ENCODE measurements at places on chromosomes 1 and 21.

DNA sequence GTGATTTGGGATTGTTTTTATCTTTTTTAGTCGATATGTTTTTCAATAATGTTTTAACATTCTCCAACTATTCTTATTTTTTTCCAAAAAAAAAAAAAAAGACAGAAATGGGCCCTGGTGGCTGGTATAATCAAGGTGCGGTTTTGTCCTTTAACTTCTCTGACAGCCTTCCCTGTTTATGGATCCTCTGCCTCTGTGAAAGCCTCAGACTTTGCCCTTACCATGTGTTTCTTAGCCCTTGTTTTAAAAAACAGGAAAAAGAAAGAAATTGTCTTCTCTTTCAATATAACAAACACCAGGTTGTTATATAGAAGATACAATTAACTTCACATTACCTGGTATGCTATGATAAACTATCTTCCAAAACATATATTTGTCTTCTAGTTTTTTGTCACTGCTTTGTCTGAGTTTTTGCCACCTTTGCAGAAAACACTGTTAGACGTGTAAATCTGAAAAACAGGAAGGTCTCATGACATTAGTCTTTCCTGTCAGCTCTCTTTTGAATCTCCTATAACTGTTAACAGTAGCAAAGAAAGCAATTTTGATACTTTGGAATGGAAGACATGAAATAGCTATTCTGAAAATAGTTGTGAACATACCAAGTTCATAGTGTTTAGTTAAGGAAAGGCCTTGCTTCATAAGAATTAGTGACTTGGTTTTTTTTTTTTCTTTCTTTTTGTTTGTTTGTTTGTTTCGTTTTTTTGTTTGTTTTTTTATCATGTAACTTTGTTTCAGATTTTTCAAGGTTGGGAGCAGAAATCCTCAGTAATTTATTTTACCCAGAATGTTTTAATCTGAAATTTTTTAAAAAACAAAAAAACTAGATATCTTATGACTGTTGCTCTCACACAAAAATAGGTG lies 31.7 kb upstream of the CACYBP start:
- no peak for DNase-seq

DNA sequence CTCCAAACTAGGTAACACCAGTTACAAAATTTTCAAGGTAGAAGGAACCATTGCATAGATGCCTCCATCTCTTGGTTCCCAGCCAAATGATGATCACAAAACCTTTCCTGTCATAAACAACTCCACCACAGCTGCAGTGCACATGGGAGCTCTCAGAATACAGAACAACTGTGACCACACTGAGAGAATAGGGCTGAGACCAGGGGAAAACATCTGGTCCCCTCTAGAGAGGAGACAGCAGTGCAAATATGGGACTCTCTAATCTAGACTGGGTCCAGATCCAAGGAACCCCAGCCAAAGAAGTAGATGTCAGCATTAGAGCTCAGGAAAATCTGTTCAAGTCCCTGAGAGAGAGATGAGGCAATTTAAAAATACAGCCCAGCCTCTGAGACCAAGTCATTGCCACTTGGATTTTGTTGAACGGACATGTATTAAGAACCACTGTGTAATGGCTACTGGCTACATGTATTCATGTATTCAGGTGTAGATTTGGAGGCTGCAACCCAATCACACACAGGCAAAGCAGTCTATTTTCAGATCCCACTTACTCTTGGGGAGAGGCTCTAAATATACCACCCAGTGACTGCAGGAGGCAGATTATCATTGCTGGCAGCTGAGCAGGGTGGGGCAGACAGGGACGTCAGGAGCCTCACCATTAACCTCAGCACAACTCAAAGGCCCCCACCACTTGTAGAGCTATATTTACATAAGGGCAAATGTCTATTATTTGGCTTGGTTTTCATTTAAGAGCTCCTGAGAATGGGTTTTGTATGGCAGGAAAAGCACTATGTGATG lies 7.6 kb upstream of the RXRG start:
- no peak for DNase-seq

GRCh38 chr1:246592695-246593094 lies 26.4 kb downstream of the CNST start:
- DNase-seq, result no peak

DNA sequence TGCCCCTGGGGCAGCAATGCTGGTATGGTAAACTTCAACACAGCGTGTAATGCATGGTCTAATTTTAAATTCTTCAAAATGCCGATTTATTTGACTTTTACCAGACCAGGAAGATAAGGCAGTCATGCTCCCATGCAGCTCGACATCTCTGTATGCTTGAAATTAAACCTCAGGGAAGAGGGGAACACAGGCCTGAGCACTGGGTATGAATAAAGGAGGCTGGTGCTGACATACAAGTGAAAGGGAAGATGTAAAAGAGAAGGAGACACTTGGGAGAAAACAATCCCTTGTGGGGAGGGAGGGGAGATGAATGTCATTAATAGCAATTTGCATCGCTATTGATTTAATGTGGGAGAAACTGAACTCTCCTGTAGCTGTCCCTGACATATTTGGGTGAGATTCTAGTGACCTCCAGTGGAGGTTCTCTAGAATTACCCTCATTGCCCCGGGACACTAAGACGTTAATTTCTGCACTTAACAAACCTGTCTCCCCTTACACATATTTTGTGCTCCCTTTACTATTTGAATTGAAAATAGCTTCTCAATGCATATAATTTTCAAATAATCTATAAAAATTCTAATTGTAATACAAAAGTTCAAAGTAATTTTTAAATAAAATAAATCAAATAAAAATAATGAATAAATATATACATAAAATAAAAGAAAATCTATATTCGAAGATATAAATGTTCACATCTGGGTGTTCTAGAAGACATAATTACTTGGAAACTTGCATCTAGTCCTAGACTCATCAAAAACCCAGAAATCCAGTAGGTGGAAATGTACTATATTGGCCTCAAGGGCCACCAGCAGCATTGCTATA lies 283.1 kb downstream of the LMX1A start:
- no peak for DNase-seq

- DNase-seq, result no peak
Observed at GRCh38 chr1:70863239-70863638, 184.4 kb downstream of the PTGER3 start.

- DNase-seq, result no peak
Observed at GRCh38 chr1:28458237-28459228, 47.3 kb upstream of the RCC1 start.

DNA sequence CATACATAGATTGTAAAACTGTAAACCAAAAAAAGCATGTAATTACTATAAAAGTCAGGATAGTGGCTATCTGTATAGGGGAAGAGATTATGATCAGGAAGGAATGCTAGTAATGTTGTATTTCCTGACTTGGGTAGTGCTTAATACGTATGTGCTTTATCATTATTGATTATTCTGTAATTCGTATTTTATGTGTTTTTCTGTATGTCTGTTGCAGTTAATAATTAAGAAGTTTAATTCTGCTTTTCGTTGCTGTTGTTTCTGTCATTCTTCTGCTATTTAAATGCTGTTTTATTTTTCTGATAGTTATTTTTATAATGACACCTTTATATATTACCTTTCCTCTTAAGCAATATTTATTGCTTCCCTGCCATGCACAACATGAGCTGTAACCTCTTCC lies 29.3 kb upstream of the TRIM33 start:
- DNase-seq, result no peak
